Stimulated activated CD4-positive, alpha-beta T cell treated with anti-CD3 and anti-CD28 coated beads, Interleukin-15, amount 100 ng/mL, for 1 hour (primary cell): ENCODE measurements at places on chromosomes 3 and 15.

DNA sequence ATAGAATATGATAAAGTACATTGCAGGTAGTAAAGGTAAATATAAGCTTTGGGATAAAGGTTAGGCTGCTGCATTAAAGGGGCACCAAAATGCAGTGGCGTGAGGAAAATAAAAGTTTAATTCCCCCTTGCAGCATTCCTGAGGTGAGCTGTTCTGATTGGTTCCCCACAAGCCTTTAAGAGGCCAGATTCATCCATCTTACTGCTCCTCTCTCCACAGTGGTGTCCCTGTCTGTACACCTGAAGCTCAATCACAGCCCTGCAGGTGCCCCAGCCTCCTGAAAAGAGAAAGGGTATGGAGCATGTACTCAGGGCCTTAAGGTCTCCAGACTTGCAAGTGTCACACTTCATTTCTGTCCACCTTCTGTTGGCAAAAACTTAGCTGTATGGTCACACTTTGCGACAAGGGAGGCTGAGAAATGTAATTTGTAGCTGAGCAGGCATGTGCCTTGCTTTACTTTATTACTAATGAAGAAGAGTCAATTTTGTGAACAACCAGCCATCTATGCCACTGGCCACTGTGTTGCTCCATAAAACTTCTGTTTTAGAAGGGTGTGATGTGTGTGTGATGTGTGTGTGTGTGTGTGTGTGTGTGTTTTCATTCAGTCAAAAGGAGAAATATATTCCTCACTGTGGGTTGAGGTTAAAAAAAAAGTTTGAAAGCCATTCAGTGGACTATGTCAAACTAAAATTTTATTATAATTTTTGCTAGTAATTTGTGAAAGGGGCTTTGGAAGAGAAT, 12.8 kb downstream of the LACTB start:
- no peak for DNase-seq

DNA sequence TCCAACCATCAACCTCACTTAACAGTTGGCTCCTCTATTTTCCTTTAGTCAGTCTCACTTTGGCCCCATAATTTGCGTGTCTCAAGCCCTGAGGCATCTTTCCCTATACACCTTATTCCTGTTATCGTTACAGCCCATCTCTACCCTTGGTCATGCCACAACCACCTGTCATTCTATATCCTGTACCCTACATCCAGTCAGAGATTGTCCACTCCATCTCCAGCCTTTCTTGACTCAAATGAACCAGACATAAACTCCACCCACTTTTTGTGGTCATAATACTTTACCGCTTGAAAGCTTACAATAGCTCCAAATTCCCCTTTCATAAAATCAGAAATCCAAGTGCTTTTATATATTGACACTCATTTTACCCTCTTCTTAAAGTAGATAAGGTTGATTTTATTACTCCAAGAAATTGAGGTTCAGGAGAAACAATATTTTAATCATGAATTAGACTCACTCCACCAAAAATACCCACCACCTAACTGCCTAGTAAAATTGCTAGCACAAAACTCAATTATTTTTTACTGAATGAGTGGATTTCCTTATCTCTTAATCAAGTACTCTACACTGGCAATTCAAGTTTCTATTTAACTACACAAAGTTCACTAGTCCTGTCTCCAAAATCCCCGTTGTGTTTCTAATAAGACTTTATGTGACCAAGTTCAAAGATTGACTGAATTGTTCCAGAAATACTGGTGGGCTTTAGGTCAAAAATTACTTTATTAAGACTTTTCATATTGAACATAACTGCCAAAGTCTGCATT, 9.1 kb downstream of the CCR4 start:
- DNase-seq: no peak

DNA sequence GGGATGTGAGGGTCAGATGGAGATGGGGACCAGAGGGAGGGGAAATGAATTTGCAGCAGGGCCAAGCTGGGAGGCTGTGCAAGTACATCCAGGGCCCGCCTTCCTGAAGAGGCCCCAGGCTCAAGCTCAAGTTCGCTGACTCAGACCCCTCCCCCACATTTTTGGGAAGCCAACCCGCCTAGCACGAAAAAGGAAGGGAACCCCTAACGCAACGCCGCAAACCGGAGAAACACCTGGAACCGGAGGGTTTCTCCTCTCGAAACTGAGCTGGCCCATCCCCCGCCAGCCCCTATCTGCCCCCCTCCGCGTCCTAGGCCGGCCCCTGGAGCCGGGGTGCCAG, 624 bp downstream of the AP3B2 start:
- no peak for DNase-seq

- no peak for DNase-seq
These were observed 44.5 kb upstream of the SEC22A start for GRCh38 chr3:123157209-123157597.

GRCh38 chr3:143244516-143245063, 125.0 kb downstream of the CHST2 start:
- DNase-seq: no peak

DNA sequence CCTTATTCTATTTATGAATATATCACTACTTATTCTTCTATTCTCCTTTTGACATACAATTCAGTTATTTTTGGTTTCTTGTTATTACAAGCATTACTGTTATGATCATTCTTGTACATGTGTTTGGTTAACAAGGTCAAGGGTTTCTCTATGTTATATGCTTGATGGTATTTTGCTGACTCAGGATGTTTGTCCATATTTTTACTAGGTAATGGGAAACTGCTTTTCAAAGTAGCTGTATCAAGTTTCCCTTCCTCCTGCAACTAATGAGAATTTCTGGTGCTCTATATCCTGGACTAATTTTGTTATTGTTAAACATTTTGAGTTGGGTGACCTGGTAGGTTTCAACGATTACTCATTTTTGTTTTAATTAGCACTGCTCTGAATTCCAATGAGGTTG, 841.0 kb downstream of the OTOL1 start:
- no peak for DNase-seq

GRCh38 chr15:84961114-84961452, 20.6 kb upstream of the PDE8A start:
- DNase-seq: no peak

DNA sequence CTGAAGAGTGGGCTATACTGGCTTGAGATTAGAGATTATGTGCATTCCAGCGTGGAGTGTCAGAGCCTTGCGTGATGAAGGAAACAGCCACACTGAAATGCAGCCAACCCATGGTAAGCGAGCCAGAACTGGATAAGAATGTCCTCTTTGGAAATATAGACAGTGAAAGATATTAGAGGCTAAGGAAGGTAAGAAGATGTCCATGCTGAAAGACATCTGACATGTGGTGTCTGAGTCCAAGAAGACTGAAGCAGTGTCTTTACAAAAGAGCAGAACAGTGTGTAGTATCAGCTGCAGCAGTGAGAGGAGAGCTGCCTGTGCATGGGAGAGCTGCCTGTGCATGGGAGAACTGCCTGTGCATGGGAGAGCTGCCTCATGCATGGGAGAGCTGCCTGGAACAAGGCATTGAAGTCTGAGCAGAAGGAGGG, 672.2 kb downstream of the DIPK2A start:
- no peak for DNase-seq

GRCh38 chr3:54771050-54771449, 156.8 kb downstream of the LRTM1 start:
- DNase-seq: no peak
